ENCODE measurements at places on chromosomes 1 and 21.

DNA sequence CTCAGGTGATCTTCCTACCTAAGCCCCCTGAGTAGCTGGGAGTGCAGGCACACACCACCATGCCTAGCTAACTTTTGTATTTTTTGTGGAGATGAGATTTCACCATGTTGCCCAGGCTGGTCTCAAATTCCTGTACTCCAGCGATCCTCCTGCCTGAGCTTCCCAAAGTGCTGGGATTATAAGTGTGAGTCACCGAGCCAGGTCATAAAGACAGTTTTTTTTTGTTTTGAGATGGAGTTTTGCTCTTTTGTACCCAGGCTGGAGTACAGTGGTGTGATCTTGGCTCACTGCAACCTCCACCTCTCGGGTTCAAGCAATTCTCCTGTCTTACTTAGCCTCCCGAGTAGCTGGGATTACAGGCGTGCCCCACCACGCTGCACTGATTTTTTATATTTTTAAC, 42.1 kb downstream of the KIF1B start:
- peak; percentile 88 for DNase-seq

DNA sequence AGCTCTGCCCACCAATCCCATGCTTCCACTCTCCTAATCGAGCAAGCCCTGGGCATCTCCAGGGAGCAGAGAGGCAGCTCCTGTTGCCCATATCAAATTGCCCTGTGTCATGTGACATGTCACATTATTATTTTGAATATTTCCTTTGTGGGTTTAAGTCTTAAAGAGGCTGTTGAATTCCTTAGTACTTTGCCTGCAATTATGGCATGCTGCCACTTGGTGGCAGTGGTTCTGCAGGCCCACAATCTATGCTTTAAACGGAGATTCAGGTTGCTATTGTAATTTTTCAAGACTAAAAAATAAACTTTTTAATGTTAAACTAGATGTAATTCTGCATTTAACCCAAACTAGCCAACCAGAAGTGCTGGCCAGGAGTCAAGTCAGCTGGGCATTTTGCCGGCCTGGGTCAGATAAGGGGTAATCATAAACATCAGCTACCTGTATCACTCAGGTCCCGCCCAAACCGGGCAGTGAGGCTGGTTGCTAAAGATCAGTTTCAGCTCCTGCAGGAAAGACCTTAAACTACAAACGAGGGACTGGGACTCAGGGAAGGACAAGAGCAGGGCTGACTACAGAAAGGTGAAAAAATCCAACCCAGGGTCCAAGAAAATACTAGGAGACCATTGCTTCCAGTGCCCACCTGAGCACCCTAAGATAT, 37.3 kb upstream of the ARHGEF16 start:
- no peak for DNase-seq

DNA sequence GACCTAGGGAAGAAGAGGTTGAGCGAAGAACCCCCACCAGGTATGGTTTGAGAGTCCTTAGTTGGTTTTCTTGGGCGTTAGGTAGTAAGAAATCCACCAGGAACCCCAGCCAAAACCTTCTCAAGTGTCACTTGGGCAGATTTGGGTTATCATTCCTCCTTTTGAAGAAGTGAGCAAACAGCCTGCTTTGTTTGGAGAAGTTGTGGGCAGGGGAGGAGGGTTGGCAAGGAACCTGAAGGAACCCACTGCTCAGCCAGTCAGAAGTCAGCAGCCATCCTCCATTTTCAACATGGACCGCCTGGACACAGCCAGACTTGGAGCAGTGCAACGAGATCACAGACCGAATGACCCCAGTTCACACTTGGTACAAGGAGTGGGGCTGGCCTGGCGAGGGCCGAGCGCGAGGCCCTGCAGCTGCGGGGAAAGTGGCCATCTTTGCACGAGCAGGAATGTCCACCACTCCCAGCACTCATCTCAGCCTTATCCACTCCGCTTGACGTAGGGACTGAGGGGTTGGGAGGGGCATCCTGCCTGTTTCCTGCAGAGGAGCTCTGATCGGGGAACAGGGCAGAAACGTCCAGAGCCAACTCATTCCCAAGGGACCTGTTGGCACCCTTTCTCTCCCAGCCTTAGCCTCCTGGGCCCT, 7.2 kb downstream of the ADPRS start:
- no peak for DNase-seq

- DNase-seq, result no peak
These were observed 220.3 kb upstream of the FGGY start for GRCh38 chr1:59076612-59077011.

- DNase-seq, result no peak
These were observed 5.0 kb downstream of the ACTN2 start for GRCh38 chr1:236691348-236691747.

DNA sequence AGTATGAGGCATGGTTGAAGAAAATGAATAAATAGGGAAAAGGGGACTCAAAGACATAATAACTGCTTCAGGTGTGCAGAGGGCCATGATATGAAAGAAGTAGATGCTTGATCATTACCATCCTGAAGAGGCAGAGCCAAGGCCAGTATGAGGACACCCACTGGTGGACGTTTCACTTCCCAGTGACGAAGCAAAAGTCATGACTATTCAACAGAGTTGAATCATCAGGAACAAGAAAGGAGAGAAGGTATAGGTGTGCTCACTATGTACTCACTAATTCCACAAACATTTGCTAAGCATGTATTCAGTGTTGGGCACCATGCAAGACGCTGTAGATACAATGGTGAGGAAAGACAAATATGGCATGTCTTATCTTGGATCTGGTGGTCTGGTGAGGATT, 319.2 kb upstream of the RUNX1 start:
- no peak for DNase-seq

DNA sequence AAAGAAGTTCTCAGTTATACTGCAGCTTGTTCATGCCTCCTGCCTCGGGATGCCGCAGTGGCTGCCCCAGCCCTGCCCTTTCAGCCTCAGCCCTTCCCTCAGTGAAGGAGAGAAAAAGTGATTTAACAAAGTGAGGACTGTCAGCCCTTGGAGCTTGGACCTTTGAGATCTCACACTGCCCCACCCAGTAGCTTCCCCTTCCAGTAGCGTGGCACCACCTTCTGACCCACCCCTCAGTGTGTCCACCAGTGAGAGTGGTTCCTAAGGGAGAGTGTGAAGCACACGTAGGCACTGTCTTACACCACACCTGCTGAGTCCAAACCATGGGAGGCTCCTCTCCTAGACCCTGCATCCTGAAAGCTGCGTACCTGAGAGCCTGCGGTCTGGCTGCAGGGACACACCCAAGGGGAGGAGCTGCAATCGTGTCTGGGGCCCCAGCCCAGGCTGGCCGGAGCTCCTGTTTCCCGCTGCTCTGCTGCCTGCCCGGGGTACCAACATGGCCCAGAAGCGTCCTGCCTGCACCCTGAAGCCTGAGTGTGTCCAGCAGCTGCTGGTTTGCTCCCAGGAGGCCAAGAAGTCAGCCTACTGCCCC, at the start of gene CDA:
Gene CDA, plus strand, starts transcription at position 464 of the 592 bp plus-strand sequence. Its CDS starts 33 bp downstream, at position 497.
- DNase-seq, result no peak

GRCh38 chr1:247376659-247377058, 39.3 kb upstream of the NLRP3 start:
- peak; percentile 41 for DNase-seq

- DNase-seq, result no peak
These were observed 270.7 kb downstream of the PAPPA2 start for GRCh38 chr1:176733661-176734060.

GRCh38 chr1:245690156-245690690, 535.4 kb downstream of the KIF26B start:
- no peak for DNase-seq

- no peak for DNase-seq
These were observed 11.7 kb downstream of the PPIH start for GRCh38 chr1:42669936-42670335.

- no peak for DNase-seq
These were observed 9.8 kb upstream of the COL6A1 start for GRCh38 chr21:45971616-45972352.

- no peak for DNase-seq
These were observed 94.2 kb downstream of the KCNK1 start for GRCh38 chr1:233707880-233708815.

DNA sequence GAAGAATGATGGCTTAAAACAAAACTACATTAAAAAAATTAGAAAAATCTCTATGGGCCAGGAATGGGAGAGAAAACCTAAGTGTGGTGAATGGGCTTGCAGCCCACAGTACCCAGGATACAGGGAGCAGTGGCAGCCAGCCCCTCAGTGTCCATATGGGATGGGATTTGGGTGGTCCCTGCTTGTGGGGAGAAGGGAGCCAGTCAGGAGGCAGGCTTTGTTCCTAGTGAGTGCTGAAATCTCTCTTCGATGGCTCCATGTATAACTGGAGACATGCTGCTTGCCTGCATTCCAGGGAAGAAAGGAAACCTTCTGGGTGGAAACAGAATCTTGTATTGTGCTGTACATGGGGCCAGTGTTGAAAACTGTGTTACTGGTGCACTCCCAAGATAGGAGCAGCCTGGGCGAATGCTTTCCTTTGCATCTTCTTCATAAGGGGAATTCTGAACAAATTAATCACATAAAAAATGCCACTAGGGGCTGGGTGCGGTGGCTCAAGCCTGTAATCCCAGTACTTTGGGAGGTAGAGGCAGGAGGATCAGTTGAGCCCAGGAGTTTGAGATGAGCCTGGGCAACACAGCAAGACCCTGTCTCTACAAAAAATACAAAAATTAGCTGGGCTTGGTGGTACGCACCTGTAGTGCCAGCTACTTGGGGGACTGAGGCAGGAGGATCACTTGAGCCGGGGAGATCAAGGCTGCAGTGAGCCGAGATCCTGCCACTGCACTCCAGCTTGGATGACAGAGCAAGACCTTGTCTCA, 36.0 kb downstream of the PTPRU start:
- DNase-seq, result no peak

- DNase-seq, result no peak
These were observed 3.7 kb upstream of the DIPK1A start for GRCh38 chr1:92964998-92965397.

DNA sequence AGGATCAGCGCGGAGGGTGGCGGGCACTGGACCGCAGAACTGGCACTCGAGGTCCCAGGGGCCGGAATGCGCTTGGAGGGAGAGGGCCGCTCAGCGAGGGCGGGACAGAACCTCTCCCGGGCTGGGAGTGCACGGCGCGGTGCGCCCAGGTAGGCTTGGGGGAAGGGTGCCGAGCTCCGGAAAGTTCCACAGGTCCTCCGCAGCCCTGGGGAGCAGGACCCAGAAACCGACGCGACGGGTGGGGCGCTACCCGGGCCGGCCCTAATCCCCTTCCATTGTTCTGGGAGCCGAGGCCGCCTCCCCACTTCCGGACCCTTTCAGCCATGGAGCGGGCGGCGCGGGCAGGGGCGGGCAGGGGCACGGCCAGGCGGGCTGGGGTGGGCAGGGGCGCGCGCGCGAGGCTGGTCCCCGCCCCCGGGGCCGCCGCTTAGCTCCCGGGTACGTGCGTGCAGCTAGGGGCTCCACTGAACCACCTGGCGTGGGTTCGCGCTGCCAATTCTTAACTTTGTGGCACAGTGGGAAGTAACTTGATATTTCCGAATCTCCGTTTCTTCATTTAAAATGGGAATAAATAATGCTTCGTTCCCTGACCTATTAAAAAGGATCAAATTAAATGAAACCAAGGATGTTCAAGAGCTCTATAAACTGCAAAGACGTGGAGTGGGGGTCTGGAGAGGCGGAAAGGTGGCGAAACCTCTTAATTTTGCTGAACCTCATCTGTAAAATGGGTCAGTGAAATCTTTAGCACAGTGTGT, 20.7 kb downstream of the LGR6 start:
- DNase-seq, result no peak

DNA sequence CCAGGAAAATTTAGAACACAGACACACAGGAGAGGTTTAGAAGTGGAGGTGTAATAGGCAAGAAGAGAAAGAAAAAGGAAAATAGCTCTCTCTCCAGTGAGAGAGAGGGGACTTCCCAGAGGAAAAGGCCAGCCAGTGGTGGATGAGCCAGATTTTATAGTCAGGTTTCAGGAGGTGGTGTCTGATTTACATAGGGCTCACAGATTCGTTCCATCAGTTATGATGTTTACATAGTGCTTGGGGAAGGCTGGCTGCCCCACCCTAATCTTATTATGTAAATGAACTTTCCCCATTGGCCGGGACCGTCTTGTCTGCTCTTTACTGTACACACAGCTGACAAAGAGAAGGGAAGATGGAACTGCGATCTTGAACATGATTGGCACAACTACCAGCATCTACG, 797.3 kb downstream of the PLA2G4A start:
- DNase-seq, result peak; percentile 13

Data from M059J (cell line).